NCI-H69 (cell line): ENCODE measurements at places on chromosomes 7 and 10.

GRCh38 chr7:70590126-70590854, 541.7 kb upstream of the GALNT17 start:
- no peak for DNase-seq

DNA sequence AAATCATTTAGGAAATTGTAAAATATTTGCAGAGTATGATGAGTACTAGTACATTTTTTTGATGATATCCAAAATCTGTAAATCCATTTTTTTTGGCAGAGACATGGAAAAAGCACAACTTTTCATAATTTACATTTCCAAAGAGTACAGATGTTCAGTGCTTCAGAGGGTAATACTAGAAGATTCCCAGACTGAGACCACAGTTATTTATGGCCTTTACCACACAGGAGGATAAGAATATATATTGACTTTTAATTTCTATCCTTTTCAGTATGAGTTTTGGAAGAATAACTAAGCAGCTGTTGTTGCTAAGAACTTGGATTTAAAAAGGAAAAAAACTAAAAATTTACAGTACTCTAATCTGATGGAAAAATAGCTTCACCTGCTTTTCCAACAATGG, 61.9 kb downstream of the HGF start:
- DNase-seq, result no peak

GRCh38 chr7:121404348-121404747, 8.2 kb upstream of the FAM3C start:
- DNase-seq, result peak; percentile 42

- no peak for DNase-seq
Observed at GRCh38 chr10:26914898-26915297, 54.1 kb upstream of the ABI1 start.

DNA sequence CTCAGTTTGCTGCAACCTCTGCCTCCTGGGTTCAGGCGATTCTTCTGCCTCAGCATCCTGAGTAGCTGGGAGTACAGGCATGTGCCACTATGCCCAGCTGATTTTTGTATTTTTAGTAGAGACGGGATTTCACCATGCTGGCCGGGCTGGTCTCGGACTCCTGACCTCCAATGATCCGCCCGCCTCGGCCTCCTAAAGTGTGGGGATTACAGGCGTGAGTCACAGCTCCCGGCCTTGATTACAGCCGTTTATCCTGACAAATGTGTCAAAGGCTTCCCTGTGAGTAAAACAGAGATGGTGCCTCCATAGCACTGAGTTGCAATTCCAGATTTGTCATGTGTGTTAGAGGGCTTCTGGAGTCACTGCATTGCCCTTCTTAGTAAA, 273.7 kb downstream of the CCDC3 start:
- DNase-seq, result no peak

GRCh38 chr7:41198502-41198901, 504.4 kb downstream of the INHBA start:
- no peak for DNase-seq

- no peak for DNase-seq
Observed at GRCh38 chr7:22544245-22544644, 44.3 kb upstream of the STEAP1B start.

DNA sequence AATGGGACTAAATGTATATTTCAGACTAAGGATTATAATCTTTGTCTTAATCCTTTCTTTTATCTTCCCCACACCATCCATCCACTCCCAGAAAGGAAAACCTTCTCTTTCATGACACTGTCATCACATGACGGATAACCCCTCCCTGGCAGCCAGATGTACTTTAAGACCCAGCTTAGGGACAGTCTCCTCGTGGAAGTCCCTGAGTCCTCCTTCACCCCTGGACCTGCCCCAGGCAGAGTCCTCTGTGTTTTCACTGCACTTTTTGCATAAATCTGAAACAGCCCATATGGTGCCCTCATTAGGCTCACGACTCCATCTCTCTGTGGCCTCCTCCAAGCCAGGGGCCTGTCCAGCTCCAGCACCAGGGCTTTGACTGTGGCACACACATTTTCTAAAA, 16.0 kb downstream of the NRAP start:
- no peak for DNase-seq

GRCh38 chr7:134567368-134567767, 18.5 kb downstream of the AKR1B15 start:
- DNase-seq, result no peak

- no peak for DNase-seq
Observed at GRCh38 chr10:110553905-110554304, 13.6 kb upstream of the SMC3 start.

DNA sequence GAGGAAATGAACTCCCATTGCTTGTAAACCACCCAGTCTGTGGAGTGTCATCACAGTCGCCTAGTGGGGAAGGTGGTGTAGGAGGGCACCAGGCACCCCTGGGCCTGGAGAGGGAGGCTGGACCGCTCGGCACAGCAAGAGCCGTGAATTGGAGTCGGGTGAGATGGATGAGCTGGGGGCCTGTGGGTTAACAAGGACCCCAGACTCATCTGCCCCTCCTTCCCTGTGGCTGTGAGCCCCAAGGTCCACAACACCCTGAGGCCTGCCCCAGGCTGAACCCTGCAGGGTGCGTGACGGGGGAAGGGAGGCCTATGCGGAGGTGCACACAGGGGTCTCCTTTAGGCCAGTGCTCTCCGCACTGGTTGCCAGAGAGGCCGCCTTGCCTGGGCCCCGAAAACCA, 581.4 kb upstream of the FOXK1 start:
- no peak for DNase-seq

- peak; percentile 89 for DNase-seq
Observed at GRCh38 chr7:3272691-3273141, 28.3 kb upstream of the SDK1 start.

- peak; percentile 33 for DNase-seq
Observed at GRCh38 chr10:3292636-3293035, 120.1 kb upstream of the PITRM1 start.

- peak; percentile 20 for DNase-seq
Observed at GRCh38 chr7:158782761-158783401, 46.4 kb downstream of the ESYT2 start.

DNA sequence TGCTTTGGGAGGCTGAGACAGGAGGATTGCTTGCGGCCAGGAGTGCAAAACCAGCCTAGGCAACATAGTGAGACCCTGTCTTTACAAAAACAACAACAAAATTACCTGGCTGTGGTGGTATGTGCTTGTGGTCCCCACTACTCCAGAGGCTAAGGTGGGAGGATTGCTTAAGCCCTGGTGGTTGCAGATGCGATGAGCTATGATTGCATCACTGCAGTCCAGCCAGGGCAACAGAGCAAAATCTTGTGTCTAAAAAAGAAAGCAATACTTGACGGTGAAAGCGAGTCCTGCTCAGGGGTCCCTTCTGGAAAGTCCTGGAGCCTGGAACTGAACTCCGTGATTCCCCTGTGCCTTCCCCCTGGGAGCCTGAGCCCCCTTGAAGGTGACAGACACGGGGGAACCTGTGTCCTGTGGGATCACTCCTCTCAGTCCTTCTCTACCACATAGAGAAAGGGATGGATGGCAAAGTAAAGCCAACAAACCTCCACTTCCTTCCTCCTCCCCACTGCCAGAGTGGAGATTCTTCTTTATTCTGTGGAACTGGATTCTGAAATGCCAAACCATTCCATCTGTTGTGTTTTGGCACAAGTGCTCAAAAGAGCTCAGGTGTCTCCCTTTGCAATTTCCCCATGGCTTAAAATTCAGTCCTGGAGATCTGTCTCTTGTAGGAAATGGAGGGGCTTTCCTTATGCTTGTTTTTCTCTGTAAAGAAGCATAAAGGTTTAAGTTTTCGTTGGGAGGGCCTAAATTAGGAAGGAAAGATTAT, 50.6 kb downstream of the KIAA1217 start:
- DNase-seq, result no peak

GRCh38 chr7:81002421-81002820, 83.6 kb upstream of the SEMA3C start:
- peak; percentile 38 for DNase-seq

DNA sequence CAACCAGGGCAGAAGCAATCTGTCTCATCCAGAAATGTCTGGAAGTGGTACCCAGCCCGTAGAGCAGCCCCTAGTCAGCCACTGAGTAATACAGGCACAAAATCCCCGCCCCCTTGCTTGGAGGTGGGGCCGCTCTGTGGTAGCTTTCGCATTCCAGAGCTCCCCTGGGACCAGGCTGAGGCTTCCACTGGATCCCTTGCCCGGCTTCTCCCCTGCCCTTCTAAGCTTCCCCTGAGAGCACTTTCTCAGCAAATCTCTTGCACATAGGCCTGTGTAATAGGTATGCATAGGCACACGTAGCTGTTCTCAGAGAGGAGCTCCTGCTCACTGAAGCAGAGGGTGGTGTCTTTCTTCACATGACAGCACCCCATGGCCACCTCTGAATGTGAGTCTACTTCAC, 144.2 kb downstream of the BMS1 start:
- peak; percentile 1 for DNase-seq

DNA sequence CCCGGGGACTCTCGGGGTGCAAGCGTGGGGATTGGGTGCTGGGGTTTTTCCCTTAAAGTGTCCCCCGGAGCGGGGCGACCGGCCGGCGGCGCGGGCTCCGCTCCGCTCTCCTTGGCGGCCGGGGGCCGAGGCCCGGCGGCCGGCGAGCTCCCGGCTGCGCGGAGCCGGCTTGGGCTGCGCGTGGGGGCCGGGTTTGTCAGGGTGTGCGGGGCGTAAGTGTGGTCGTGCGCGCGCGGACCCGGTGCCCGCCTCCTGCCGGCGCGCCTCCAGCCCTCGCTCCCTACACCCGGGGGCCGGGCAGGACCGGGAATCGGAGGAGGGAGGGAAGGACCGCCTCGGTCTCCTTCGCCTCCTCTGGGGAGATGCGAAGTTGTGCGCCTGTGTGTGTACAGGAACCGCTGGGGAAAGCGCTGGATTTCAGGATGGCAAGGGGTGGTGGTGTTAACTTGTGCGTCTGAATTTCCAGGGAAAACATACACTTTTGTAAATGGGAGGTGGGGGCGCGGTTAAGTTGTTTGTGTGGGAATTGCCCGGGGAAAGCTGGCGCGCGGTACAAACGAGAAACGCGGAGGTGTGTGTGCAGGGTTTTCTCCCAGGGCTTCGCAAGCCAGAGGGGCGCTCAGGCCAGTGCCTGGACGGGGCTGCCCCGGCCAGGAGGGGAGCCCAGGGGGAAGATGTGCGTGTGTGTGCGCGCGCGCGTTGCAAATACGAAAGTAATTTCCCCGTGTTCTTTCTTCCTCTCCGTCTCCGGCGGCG, 737 bp downstream of the ZMIZ1 start:
- DNase-seq, result peak; percentile 63

GRCh38 chr10:8614054-8614565, 559.6 kb downstream of the GATA3 start:
- no peak for DNase-seq

DNA sequence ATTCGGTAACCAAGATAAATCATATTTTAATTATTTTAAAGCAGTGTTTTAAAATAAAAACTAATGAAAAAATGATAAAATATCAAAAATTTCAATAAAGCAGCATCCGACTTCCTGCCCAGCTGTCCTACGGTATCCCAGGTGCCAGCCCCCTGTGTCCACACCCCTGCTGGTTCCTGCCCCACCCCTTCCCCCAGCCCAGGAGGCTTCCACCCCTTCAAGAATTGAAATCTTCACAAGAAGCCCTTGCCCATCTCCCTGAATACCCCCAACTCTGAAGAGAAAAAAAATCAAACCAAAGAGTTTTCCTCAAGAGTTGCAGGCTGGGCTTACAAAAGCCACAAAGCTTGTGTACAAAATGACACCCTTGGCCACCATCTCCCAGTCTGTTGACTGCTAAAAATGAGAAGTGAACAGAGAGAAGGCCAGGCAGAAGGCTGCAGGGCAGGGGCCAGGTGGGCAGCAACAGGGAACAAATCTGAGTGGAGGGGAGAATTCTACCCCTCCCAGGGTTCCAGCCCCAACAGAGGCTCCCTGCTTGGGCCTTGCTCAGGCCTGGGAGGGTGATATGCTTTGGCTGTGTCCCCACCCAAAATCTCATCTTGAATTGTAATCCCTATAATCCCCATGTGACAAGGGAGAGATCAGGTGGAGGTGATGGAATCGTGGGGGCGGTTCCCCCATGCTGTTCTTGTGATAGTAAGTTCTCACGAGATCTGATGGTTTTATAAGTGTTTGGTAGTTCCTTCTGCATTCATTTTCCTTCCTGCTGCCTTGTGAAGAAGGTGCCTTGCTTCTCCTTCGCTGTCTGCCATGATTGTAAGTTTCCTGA, 14.5 kb downstream of the GPRIN2 start:
- no peak for DNase-seq

- DNase-seq, result peak; percentile 31
Observed at GRCh38 chr7:129228633-129229032, 3.8 kb downstream of the AHCYL2 start.
